Naive B cell (primary cell): ENCODE measurements at places on chromosomes 7 and 10.

GRCh38 chr10:49734676-49735075 is 27.4 kb downstream of the OGDHL start:
- H3K27me3 ChIP-seq = no peaks in the 10 kb centered on the region
- no peaks in the 10 kb centered on the region for H3K4me1 ChIP-seq
- H3K4me3 ChIP-seq = no peak overlapping the region
- DNase-seq = no peak
- no peaks in the 10 kb centered on the region for H3K36me3 ChIP-seq
- H3K27ac ChIP-seq = no peak overlapping the region

- peaks cover 39% of the 10 kb centered on the region for H3K27me3 ChIP-seq
- peaks cover 4% of the 10 kb centered on the region for H3K36me3 ChIP-seq
- peaks cover 4% of the 10 kb centered on the region for H3K4me1 ChIP-seq
- no peak overlapping the region for H3K27ac ChIP-seq
- H3K4me3 ChIP-seq = no peak overlapping the region
Observed at GRCh38 chr7:35450456-35451214, 196.7 kb upstream of the TBX20 start.

DNA sequence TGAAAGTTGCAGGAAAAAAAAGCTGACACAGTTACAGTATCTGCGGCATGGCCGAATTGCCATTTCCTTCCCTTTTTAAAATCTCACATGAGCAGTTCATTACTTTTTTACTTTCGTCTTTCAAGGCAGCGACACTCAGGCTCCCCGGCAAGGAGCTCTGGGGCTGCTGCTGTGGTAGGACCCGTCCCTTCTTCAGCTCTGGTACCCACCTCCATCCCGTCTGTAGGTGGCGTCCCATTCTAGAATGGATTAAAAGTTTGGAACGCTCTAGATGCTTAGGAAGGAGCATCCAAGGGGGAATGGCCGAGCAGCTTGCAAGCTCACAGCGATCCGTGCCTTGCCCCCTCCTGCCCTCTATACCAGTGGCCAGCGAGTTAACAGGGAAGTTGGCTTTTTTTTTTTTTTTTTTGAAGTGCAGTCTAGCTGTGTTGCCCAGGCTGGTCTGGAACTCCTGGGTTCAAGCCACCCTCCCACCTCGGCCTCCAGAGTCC is 22.8 kb upstream of the TTYH3 start:
- H3K27me3 ChIP-seq = no peaks in the 10 kb centered on the region
- no peaks in the 10 kb centered on the region for H3K36me3 ChIP-seq
- DNase-seq = peak; percentile 73
- H3K4me3 ChIP-seq = peak overlapping the region; percentile 81

DNA sequence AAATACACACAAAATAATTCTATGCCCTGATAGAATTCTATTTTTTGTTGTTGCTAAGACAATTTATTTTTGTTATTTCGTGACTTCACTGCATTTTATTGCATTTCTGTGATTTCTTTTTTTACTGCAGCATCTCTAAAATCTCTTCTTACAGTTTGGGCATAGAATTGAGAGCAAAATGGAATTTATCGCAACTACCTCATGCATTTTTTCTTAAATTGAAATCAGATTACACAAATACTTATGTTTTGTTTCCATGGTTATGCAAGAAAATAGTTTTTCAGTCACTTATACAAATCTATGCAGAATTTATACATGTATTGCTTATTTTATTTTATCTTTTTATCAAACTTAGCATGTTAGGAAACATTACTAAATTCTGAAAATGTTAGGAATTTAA is 781.8 kb upstream of the LRRTM3 start:
- H3K36me3 ChIP-seq = no peaks in the 10 kb centered on the region
- DNase-seq = no peak
- no peaks in the 10 kb centered on the region for H3K27me3 ChIP-seq
- H3K27ac ChIP-seq = no peak overlapping the region
- H3K4me1 ChIP-seq = no peaks in the 10 kb centered on the region
- H3K4me3 ChIP-seq = no peak overlapping the region

GRCh38 chr7:128894101-128894440 is 16.4 kb downstream of the KCP start:
- H3K27ac ChIP-seq = no peak overlapping the region
- H3K36me3 ChIP-seq = no peaks in the 10 kb centered on the region
- H3K27me3 ChIP-seq = peaks cover 4% of the 10 kb centered on the region
- no peak overlapping the region for H3K4me3 ChIP-seq
- DNase-seq = no peak

DNA sequence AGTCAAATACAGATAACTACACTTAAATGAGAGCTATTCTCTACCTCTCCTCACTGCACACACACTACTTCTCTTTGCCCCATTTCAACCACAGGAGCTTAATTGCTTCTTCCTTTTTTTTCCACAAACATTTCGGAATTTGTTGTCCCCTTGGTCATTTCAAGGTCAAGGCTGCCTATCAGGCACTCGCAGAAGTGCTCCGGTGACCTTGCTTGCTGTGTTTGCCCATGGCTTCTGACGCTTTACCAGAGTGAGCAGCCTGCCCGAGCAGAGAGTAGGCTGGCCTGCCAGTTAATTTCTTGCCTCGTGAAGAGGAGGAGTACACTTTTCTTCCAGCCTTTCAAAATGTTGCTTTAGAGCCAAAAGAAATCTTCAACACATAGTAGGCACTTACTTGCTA is 297.1 kb upstream of the LRGUK start:
- H3K27me3 ChIP-seq = no peaks in the 10 kb centered on the region
- no peak overlapping the region for H3K4me3 ChIP-seq
- H3K4me1 ChIP-seq = no peaks in the 10 kb centered on the region
- peaks cover 23% of the 10 kb centered on the region for H3K36me3 ChIP-seq

DNA sequence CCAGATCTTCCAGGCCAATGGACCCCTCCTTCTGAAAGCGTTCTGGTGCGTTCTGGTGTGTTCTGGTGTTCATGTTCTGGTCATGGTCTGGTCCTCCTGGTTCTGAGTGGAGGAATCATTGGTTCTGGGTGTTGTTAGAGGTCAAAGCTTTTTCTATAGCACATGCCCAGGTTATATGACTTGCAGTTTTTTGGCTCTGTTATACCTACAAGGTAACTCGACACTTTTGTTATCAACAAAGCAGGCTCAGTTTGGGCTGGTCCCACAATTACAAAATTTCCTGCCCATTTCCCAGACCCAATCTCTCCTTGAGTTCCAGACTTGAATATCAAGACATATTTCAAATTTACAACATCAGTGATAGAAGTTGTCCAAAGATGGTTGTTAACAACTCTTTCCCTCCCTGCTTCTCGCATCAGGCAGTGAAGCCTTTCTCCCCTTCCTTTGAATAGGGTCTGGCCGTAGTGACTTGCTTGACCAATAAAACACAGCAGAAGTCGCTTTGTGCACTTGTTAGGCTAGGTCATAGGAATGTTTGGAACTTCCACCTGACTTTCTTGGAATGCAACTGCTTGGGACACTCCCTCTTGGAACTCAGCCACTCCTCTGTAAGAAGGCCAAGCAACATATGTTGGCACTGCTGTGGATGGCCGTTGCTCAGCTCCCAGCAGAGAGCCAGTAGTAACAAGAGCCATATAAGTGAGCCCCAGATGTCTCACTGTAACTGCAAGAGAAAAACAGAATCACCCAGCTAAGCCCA is 83.1 kb upstream of the STEAP1B start:
- H3K4me1 ChIP-seq = peaks cover 52% of the 10 kb centered on the region
- DNase-seq = no peak
- peaks cover 10% of the 10 kb centered on the region for H3K36me3 ChIP-seq
- H3K27ac ChIP-seq = peak overlapping the region; percentile 50

GRCh38 chr10:50416181-50416824 is 165.0 kb upstream of the ASAH2 start:
- H3K4me1 ChIP-seq = peaks cover 27% of the 10 kb centered on the region
- H3K27me3 ChIP-seq = no peaks in the 10 kb centered on the region
- DNase-seq = no peak
- H3K36me3 ChIP-seq = no peaks in the 10 kb centered on the region
